ENCODE measurements at places on chromosomes 11 and 22.

DNA sequence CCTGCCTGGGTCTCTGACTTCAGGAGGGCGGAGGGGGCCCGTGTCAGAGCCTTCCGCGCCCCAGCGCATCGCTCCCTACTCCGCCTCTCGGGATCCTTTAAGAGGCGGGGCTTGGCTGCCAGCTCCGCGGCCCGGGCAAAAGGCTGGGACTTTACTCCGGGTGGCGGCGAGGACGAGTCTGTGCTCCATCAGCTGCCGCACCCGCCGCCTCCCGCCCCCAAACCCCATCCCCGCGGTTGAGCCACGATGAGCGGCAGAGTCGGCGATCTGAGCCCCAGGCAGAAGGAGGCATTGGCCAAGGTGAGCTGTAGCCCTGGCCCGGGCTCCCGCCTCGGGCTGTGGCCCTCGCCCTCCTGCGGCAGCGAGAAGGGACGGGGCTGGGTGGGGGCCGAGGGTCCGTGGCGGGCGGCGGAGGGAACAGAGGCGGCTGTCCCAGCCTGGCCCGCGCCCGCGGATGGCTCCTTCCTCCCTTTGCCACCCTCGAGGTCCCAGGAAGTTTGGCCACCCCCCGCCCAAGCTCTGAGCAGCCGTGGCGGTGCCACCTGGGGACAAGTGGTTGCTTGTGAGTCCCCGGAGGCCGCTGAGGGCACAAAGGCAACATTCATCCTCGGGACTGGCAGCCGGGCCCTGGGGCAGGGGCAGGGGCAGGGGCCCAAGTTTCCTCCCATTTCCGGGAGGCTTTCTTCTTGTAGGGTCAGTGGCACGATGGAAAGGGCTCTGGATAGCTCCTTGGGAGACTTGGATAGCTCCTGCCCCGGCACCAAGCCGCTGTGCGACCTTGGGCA lies at the start of gene SEC14L2:
Gene SEC14L2 (plus strand): TSS at position 148 of the 785 bp plus-strand sequence. CDS start 99 bp downstream, at position 247.
- DNase-seq: peak; percentile 15

DNA sequence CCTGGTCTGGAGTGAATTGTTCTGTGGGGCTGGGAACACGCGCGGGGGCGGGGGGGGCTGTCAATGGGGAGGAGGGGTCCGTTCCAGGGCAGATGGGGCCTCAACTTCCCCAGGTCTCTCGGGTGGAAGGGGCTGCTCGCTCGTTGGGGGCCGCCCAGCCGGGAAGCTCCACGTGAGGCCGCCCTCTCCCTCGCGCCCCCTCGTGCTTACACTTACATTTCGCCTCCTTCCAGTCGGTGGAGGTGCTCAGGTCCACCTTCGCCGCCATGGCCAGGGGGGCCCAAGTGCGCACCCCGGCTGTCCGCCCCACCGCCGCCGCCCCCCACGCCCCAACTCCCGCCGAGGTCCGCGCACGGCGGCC lies 452 bp downstream of the MACROD1 start:
- DNase-seq: no peak

GRCh38 chr11:15841931-15842740 lies 514.2 kb downstream of the SOX6 start:
- no peak for DNase-seq

GRCh38 chr22:38524429-38524828 lies 18.3 kb upstream of the DDX17 start:
- DNase-seq: no peak

- no peak for DNase-seq
These were observed 10.7 kb upstream of the SESN3 start for GRCh38 chr11:95241681-95242081.

DNA sequence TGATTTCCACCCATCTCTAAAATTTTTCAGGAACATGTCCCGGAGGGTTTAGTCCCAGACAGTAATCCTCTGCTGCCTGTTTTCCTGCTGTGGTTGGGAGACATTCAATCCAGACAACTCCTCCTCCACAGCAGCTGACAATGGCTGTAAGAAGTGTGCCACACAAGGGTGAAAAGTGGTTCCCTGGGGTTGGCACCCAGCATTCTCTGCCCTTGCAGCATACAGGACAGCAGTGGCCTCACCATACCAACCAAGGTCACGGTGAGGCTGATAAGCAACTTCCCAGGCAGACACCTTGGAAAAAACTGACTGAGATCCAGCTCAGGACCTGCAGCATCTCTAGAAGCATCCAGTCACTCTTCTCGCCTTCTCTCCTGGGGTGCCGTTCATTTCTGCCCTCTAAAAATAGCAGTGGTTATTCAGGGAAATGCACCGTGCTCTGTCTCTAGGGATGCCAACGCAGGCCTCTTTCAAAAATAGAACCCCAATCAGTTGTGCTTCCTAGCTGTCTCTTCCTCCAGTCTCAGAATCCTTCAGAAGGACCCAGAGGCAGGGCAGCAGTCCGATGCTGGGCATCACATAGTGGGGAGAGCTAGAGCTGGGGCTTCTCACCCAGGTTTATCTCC lies 241.0 kb downstream of the TENM4 start:
- DNase-seq: no peak

GRCh38 chr11:122271745-122272144 lies 155.7 kb upstream of the BLID start:
- no peak for DNase-seq

DNA sequence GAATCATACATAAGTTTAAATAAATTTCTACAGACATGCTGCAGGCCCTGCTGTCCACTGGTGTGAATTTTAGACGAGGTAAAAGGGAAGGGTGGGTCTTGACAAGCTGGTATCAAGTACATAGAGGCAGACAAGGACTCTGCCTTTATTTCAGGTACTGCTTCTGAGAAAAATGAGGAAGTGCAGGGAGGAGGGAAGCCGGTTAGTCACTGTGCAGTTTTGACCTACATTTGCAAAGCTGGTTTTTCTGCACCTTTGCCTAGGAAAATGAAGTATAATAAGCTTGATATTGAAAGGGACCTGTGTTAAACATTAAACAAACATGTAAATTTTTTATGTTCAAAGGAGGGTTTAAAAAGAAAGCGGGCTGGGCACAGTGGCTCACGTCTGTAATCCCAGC lies 24.6 kb downstream of the TMEM45B start:
- no peak for DNase-seq

DNA sequence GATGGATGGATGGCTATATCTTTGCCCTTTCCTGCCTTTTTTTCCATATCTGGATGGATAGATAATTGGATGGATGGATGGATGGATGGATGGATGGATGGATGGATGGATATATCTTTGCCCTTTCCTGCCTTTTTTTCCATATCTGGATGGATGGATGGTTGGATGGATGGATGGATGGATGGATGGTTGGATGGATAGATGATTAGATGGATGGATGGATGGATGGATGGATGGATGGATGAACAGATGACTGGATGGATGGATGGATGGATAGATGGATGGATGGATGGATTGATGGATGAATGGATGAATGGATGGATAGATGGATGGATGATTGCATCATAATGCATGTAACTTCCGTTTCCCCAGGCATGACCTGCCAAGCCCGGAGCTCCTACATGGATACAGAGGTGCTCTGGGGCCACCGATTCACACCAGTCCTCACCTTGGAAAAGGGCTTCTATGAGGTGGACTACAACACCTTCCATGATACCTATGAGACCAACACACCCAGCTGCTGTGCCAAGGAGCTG lies 24.9 kb downstream of the KCNJ5 start:
- DNase-seq: no peak

- DNase-seq: no peak
These were observed 2.3 kb downstream of the SIK2 start for GRCh38 chr11:111604392-111605009.

DNA sequence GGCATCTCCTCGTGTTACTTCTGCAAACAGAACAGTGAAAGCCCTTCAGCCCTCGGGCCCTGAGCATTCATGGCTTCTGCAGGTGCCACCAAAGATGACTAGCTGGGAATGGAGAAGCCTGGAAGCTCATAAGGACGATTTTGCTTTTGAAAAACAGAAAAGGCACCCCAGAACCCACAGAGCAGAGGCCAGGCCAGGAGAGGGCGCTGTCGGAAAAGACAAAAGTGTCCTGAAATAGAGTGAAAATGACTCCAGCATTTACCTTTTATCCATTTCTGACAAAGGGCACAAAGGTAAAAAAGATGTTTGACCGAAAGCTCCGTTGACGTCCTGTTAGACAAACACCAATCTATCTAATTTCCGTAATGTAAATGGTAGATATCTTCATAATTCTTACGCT lies 37.6 kb downstream of the ZNF195 start:
- peak; percentile 15 for DNase-seq

- no peak for DNase-seq
These were observed 35.0 kb upstream of the JAM3 start for GRCh38 chr11:134033696-134034491.

- DNase-seq: no peak
These were observed 615 bp downstream of the POLD4 start for GRCh38 chr11:67352546-67353316.

GRCh38 chr11:92533657-92534335 lies 309.2 kb downstream of the FAT3 start:
- no peak for DNase-seq

DNA sequence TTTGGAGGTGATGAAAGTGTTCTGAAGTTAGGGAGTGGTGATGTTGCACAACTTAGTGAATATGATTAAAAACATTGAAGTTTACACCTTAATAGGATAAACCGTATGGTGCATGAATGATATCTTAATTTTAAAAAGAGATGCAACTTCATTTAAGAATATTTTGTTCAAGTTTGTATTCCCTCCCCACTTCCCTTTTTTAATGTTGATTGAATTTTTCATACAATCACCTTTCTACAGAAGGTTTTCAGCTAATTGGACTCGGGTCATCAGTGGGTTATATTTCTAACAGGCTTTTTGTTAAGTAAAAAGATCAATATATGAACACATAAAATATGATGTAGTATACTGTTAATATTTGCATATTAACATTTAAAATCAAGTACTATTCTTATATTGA lies 72.6 kb downstream of the DDIAS start:
- DNase-seq: no peak

DNA sequence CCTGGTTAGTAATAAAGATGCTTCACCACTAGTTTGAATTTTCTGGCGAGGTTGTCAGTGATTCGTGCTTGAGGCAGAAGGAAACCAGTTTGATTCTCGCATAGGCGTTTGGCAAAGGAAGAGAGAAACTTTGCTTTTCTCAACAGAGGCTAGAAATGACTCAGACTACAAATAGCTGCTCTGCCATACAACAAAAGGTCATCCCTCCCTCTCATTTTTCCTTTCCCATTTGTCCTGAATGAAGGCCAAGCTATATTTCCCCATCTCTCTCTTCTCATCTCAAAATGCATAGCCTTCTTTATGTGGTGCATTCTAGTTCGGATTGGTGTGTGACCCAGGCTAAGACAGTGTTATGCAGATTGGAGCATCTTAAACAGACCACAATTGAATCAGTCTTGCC lies 741.4 kb downstream of the NTM start:
- DNase-seq: no peak

GRCh38 chr11:110479108-110480101 lies 49.7 kb downstream of the FDX1 start:
- no peak for DNase-seq

DNA sequence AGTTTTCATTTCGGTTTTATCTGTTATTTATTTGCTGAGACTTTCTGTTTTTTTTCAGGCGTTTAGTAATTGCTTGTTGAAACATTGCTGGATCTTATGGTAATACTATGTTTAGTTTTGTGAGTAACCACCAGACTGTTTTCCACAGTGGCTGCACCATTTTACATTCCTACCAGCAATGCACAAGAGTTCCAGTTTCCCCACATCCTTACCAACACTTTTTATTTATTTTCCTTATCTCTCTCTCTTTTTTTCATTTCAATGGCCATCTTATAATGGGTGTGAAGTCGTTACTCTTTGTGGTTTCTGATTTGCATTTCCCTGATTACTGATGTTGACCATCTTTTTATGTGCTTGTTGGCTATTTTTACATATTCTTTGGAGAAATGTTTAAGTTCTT lies 23.7 kb downstream of the USP47 start:
- DNase-seq: no peak

DNA sequence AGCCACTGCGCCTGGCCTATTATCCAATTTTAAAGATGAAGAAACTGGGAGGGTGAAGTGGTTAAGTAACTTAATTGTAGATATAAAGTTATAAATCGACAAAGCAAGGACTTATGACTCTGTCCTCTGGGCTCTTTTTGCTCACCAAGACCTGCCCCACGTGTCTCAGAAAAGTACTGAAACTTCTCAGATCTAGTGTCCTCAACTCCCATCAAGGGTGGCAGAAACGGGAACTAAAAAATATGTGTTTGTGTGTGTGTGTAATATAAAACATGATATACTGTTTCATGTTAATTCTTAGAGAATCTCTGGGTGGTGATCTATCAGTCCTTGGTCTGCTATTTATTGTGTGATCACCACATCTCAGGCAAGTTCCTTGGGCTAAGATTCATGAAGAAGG lies 104.9 kb downstream of the GAB2 start:
- DNase-seq: no peak

DNA sequence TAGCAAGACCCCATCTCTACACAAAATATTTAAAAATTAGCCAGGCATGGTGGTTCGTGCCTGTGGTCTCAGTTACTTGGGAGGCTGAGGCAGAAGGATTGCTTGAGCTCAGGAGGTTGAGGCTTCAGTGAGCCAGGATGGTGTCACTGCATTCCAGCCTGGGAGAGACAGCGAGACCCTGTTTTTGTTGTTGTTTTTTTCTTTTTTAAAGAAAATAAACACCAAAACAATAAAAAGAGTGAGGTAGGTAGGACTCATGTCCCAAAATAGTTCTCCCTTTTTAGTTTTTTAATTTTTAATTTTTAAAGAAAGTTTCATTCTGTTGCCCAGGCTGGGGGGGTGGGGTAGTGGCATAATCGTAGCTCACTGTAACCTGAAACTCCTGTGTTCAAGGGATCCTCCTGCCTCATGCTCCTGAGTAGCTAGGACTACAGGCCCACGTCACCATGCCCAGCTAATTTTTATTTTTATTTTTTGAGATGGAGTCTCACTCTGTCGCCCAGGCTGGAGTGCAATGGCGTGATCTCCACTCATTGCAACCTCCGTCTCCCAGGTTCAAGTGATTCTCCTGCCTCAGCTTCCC lies 25.5 kb upstream of the MALAT1 start:
- DNase-seq: no peak

DNA sequence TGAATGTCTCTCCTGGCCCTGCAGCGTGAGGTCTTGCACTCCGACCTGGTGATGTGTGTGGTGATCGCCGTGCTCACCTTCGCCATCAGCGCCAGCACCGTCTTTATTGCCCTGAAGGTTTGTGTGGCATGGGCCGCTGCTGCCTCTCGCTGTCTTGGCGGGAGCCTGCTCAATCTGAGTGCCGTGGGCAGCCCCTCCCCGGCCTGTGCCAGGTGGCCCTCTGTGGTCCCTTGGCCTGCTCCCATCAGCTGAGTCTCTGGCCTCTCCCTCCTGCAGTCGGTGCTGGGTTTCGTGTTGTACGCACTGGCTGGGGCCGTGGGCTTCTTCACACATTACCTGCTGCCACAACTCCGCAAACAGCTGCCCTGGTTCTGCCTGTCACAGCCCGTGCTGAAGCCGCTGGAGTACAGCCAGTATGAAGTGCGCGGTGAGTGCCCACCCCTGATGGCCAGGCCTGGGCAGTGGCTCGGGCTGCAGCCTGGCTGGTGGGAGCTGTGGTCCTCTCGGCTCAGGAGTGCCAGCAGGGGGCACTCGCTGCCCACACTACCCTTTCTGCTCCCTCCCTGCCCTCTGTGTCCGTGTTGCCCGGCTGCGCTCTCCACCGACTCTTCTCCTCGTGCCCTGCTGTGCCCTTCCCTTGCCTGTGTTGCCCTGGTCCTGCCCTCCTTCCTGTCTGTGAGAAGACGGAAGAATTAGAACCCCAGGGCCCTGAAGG lies 10.2 kb downstream of the PCNX3 start:
- no peak for DNase-seq

- no peak for DNase-seq
These were observed 40.8 kb upstream of the GAL start for GRCh38 chr11:68643585-68643984.

Measured in stimulated activated CD8-positive, alpha-beta memory T cell treated with anti-CD3 and anti-CD28 coated beads, Interleukin-4, amount 100 ng/mL, for 4 hours (primary cell).